KBM-7 (cell line): ENCODE measurements at places on chromosomes 6 and 20.

GRCh38 chr6:109610590-109610989, 80.4 kb downstream of the AK9 start:
- no peak for DNase-seq

- no peak for DNase-seq
Measured at GRCh38 chr20:35273449-35274171, 4.3 kb downstream of the MMP24OS start.

- no peak for DNase-seq
Measured at GRCh38 chr20:63653974-63654668, 897 bp upstream of the STMN3 start.

- DNase-seq, result no peak
Measured at GRCh38 chr20:50646483-50646996, 44.8 kb downstream of the RIPOR3 start.

GRCh38 chr6:105941621-105942412, 144.3 kb upstream of the PRDM1 start:
- no peak for DNase-seq

GRCh38 chr6:89360415-89360999, 8.0 kb upstream of the UBE2J1 start:
- DNase-seq, result no peak

GRCh38 chr6:143941852-143942627, 66.0 kb downstream of the PLAGL1 start:
- DNase-seq, result peak; percentile 45

DNA sequence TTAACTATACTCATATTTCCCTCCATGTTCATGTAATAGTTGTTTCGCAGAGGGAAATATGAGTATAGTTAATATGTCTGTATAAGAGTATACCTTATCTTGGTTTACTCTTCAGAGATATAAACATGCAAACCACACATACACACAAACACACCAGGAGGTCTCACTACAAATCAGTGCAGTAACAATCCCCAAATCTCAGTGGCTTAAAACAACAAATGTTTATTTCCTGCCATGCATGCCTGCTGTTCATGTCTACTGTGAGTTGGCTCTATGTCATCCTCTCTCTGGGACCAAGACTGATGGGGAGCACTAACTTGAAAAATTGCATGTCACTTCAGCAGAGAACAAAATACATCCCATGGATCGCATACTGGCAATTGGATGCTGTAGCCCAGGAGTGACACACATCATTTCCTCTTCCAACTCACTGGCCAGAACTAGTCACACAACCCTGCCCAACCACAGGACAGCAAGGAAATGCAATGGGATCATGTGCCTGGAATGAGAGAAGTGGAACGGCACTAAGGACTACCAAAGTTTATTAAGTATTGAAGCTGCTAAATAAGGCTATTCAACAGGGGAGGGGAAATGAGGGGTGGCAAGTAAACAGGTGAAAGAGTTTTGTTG, 89.0 kb upstream of the DTNBP1 start:
- no peak for DNase-seq
